ENCODE measurements at places on chromosomes 13 and 19. TPM values are rescaled to one million over a fixed set of nuclear protein-coding genes. Genes with fewer than 3 reads are reported as not detected.

MAST1 gene
- 4.5 TPM for total RNA-seq

DACH1 gene
- total RNA-seq, result 1.0 TPM

DNA sequence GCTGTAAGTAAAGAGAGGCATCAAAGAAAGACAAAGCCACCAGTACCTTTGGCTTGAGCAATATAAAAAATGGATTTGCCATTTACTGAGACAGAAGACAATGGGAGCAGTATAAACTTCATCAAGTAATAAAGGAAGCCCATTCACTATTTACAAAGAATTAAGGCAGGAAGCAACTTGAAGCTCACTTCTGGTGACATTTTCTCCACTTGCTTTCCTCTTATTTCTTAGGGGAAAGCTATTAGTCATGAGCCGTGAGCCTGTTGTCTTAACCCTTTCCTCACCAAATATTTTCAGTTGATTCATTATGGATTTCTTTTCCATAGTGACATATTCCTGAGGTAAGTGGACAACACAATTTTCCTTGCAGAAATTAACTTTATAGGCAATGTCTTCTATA is 156.8 kb downstream of the DNAJC3 start:
- DNase-seq, result no peak

DNA sequence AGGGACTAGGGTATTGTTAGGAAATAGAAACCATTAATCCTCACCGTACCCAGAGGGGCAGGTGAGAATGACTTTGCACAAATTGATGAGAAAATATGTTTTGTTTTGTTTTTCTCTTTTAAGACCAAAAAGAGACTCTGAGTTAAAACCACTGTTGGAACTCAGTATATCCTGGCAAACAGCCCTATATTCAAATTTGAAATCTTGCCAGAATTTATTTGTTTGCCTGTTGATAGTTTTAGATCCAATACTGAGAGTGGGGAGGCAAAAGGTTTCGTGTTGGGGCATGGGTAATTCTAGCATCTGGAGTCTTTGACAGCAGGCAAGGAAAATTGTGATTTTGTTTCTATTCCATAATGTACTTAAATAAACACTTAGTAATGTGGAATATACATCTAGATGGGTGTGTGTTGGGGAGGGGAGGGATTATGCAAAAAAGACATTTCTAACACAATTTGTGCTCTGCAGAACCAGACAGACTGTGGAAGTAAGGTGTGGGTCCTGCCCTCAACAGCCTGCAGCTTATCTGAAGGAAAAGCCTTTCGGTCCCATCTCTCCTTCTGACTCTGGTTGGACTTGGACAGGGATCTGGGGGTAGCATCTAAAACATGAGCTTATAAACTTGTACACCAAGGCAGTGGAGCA is 190.7 kb downstream of the OXGR1 start:
- DNase-seq, result no peak

DNA sequence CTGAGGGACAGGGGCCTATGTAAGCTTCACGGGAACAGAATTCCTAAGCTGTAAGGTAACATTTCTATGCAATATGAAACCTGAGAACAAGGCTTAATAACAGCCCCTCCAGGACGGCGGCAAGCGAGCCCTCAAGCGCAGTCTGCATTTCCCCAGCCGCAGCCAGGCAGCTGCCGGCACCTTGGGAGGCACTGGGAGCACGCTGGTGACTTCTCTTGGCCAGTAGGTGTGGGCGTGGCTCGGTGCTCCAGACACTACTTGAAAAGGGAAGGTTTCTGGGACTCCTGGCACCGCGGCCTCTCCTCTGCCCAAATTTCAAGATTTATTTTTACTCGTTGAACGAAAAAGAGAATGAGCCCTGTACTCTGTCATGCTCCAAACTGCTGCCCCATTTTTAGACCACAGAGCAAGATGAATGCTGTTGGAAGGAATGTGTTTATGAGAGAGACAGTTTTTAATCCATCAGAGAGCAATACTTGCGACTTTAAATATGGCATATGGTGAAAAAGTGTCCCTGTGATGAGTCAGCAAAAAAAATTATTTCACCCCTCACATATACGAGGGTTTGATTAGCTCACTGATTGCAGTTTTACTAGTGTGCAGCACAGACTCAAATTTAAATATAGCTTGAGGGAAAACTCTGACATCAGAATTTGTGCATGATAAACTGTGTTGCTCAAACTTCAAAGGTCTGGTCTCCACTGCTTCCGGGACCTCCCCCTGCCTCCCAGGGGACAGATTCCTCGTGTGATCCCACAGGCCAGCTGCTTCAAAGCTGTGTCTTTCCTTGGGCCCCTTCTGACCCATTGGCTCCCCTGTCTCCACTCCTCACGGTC is 81.2 kb downstream of the COL4A2 start:
- DNase-seq, result no peak

DNA sequence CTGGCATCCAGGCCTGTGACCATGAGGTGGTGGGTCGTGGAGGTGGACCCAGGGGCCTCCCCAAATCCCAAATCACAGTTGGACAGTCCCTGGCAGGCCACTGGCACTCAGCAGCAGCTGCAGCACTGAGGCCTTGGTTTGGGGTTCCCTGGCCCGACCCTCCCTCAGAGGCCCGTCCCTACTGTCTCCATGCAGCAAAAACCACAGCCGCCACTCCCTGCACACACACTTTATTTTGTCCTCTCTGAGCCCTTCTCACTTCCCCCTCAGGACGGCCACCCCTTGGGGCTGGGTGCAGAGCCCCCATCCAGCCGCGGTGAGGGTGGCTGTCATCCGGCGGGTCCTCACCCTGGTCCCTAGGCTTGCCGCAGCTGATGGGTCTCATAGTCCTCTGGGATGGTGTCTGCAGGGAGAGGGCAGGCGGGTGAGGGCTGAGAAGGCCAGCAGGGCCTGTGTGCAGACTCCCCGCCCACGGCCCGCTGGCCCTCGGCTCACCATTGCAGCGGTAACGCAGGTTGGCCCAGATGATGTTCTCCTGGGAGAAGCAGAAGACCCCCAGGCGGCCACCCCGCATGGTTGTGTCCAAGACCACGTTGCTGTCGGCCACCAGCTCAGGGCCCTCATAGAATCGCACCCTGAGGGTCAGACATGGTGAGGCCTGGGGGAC is 8.4 kb downstream of the COMP start:
- DNase-seq, result no peak

DNA sequence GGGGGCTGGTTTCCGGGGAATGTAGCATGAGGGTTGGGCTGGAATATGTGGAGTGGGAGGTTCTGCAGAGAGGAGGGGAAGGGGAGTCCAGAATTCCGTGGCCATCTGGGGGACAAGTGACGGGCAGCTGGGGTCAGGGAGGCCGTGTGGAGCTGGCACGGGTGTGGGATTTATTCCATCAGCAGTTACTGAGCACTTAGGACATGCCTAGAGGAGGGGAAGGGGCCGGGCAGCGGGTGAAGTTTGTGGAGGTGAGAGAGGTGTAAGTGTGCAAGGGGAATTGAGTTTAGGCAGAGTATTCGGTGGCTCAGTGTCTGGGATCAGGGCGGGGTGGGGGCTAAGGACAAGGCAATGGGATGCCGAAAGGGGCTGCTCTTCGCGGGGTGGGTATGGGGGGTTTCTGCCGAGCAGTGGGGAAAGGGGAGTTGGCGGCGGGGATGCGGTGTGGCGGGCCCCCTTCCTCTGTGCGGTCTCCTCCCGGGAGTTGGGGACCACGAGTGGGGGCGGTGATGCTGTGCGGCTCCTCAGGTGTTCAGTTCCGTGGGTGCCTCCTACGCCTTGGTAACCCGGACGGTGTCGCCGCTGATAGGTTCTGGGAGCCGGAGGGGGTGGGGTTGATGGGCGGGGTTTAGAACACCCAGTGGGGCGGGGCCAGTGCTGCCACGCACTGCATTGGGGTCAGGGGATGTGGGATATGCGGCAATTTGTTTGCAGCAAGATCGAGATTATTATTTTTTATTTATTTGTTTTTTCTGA is 5.4 kb downstream of the CCDC61 start:
- no peak for DNase-seq

GRCh38 chr13:49904729-49905456 is 31.2 kb downstream of the SPRYD7 start:
- no peak for DNase-seq

- no peak for DNase-seq
These were observed 319.0 kb downstream of the KCNRG start for GRCh38 chr13:50334115-50334778.

GRCh38 chr13:102751886-102752285 is 21.7 kb downstream of the TEX30 start:
- DNase-seq, result no peak

DNA sequence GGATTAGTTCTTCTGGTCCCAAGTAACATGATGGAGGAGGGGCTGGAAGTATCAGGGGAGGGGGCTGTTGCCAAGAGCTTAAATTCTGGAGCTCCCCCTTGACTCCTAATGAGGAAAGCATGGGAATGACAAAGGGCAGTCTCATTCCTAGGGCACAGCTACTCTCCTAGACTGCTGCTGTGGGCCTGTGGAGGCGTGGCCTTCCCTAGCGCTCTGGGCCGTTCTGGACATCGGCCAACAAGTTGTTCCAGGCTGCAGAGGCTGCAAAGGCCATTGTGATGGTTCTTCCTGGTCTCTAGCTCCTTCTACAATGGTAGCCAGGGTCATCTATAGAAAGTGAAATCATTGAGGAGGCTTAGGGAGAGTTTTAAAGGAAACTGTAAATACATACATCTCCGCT is 916.6 kb downstream of the DIAPH3 start:
- no peak for DNase-seq

DNA sequence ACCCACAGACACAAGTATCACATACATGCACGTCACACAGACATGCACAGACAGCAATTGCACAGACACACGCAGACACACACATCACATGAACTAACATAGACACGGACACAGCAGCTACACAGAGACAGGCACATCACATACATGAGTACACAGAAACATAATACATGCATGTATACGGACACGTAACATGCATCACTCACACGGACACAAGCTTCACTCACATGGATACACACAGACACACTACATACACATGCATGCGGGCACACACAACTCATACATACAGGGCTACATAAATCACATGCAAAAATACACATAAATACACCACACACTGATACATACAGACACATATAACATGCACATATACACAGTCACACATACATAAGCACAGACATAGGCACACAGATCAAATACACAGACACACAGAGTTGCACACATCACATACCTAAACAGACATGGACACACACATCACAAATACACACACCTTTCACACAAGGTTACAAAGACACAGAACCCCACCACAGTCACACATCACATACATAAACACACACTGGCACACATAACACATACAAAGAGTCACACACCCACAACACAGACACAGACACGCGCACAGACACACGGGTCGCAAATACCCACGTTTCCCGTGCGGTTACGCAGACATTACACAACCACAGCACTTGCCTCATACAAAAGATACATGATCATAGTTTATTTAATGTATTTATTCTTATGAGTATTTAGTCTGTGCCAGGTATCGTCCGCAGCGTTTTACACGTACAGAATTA is 1.1 kb upstream of the LMTK3 start:
- DNase-seq, result no peak
